Activated CD8-positive, alpha-beta T cell treated with anti-CD3 and anti-CD28 coated beads for 36 hours (primary cell): ENCODE measurements at places on chromosomes 2 and 18. TPM values are rescaled to one million over a fixed set of nuclear protein-coding genes. Genes with fewer than 3 reads are reported as not detected.

GRCh38 chr2:157305723-157306110, 19.9 kb downstream of the ERMN start:
- no peak for DNase-seq

DNA sequence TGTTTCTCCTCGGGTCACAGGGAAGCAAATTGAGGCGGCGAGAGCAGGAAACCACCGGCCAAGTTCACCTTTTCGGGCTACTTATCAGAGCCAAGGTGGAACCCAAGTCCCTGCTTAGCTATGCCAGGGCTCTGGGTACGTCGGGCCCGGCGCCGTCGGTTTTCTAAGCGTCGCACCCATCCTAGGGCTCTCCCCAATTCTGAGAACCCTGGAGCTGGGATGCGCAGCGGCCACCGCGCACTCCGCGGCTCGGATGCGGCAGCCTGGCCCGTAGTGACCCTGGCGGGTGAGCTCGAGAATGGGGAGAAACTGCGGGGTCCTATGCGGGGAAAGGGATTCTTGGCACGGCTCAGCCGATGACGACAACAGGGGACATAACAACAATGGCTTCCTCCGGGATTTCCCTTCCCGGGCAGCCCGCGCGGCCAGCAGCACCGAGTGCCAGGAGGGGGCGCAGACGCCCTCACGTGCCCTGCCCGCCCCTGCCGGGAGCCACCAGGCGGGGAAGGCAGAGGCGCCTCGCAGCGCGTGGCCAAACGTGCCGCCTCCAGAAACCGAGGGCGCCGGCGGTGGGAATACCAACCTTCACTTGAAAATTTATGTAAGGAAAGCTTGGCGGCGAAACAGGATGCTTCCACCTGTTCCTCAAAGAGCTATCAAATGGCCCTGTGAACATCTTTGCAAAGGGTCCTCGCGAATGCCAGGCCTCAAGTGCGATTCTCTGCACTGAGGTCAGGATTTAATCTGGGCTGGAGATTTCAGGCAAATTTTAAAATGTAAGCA, 2.1 kb upstream of the SLC30A3 start:
- DNase-seq, result peak; percentile 62

- no peak for DNase-seq
These were observed 120.8 kb downstream of the GAREM1 start for GRCh38 chr18:32349728-32350395.

- DNase-seq, result no peak
These were observed 62.1 kb upstream of the OTOS start for GRCh38 chr2:240202586-240202985.

- DNase-seq, result no peak
These were observed 116.7 kb downstream of the KCNF1 start for GRCh38 chr2:11028407-11028916.

CD8A gene
- total RNA-seq, result 432 TPM

DNA sequence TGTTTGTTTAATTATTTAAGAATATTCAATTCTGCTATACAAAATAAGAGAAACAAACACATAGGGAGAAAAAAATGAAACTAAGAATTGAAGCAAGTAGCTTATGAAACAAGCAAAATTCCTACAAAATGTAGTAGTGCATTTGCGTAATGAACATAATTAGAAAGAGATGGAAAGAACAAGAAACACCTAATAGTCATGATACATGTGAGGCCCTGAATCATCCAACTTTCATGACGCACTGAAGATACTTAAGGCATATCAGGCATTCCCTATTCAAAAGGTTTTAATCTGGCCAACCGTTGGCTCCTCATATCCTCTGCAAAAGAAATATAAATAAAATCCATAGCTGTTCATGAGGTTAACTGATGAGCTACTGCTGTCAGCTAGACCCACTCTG, 14.5 kb upstream of the NAB1 start:
- DNase-seq, result no peak

UGGT1 gene
- total RNA-seq, result 51.6 TPM

DNA sequence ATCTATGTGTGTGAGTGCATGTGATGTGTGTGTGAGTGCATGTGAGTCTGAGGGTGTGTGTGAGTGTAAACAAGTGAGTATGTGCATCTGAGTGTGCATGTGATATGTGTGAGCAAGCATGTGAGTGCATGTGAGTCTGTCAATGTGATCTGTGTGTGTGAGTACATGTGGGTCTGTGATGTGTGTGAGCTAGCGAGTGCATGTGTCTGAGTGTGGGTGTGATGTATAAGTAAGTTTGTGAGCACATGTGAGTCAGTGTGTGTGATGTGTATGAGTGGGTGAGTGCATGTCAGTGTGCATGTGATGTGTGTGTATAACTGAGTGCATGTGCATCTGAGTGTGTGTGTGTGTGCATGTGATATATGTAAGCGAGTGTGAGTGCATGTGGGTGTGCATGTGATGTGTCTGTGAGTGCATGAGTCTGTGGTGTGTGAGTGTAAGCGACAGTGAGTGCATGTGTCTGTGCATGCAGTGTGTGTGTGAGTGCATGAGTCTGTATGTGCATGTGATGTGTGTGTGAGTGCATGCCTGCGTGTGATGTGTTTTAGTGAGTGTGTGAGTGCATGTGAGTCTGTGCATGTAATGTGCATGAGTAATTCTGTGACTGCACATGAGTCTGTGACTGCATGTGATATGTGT, 44.1 kb downstream of the COPS8 start:
- DNase-seq, result no peak

GRCh38 chr18:79588636-79589481, 90.7 kb upstream of the CTDP1 start:
- no peak for DNase-seq

DNA sequence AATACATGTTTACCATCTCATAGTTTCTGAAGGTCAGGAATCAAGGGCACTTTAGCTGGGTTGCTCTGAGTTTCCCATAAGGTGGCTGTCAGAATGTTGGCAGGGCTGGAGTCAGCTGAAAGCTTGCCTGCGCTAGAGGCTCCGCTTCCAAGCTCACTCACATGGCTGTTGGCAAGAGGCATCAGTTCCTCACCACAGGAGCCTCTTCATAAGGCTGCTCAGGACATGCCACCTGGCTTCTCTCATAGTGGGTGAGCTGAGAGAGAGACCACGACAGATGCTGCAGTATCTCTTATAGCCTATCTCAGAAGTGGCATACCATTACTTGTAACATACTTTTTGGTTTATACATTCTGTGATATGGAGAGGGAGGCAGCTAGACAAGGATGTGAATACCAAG, 7.2 kb downstream of the HADHB start:
- DNase-seq, result no peak

CDK5R2 gene
- not detected for total RNA-seq

GRCh38 chr2:24875272-24875671, 44.8 kb downstream of the ADCY3 start:
- DNase-seq, result no peak

INPP5D gene
- total RNA-seq, result 38.6 TPM

- DNase-seq, result no peak
These were observed 131.6 kb downstream of the CCDC85A start for GRCh38 chr2:56315376-56315775.
